ENCODE measurements at places on chromosomes 13 and 19.

GRCh38 chr13:27000686-27001085, 170.9 kb downstream of the USP12 start:
- DNase-seq = no peak

DNA sequence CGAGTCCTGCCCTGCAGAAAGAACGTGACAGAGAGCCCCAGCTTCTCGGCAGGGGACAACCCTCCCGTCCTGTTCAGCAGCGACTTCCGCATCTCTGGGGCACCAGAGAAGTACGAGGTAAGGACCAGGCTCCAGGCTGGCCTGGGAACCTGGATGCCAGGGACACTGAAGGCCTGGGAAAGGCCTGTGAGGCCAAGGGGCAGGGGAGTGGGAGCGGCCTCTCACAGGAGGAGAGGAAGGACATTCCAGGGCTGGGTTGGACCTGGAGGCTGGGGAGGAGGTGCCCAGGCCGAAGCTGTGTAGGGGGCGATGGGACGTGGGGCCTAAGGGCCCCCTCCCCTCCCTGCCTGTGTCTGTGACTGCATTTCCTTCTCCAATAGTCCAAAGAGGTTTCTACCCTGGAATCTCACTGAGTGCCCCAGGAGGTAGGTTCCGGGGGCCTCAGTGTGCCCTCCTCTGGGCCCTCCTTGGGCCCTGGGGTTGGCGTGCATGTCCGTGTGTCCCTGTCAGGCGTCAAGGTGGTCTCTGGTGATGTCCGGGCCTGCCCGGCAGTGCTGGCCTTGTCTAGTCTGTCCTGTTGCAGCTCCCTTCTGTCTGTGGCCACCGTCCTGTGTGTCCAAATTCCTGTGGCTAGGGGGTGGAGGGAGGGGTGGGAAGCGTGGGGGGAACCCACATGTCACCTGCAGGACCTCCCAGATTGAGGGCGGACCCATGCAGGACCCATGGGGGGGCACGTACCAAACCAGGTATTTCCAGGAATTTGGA, 16.9 kb upstream of the CD22 start:
- no peak for DNase-seq

DNA sequence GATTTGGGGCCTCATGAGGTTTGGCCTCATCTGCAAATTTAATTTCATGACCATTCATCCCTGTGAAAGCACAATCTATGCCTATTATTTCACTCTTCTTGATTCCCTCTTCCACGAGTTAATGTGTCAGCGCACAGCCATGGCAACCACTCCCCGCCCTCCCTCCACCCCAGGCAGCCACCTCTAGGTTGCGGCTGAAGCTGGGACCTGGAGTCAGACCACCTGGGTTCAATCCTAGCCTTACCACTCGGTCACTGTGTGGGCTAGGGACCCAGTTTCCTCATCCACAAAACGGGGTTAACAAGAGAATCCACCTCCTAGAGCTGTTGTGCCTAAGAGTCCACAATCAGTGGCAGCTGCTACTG, 9.8 kb downstream of the CHST8 start:
- no peak for DNase-seq

DNA sequence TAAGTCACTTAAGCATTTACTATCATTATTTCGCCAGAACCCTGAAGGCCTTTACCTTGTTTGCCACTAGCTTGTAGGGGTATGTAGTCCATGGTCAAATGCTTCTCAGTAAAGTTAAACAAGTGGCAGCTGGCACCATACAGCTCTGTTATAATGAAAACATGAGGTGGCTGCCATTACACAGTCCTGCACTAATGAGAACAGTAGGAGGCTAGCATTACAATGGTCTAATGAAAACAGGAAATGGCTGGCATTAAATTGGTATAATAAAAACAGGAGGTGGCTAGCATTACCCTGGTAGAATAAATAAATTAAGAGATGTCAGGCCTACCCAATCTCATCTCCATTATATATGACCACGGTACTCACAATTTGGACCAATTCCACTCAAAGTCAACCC, 107.5 kb downstream of the PCDH17 start:
- no peak for DNase-seq

DNA sequence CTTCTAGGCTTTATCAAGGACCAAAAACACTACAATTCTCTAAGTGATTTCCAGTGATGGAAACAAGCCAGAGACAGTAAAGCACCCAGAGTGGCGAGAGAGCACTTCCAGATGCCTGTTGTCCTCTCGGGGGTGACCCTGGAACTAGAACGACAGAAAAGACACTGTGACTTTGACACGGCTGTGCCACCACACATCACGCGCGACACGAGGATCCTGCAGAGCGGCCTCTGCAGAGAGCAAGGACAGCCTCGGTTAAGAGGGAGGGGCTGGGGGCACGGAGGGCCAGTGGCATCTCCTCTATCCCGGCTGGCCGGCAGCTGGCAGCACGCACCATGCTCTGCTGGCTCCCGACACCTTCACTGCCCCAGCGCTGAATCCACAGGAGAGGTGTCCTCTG, 42.3 kb downstream of the SUGP2 start:
- DNase-seq = no peak

DNA sequence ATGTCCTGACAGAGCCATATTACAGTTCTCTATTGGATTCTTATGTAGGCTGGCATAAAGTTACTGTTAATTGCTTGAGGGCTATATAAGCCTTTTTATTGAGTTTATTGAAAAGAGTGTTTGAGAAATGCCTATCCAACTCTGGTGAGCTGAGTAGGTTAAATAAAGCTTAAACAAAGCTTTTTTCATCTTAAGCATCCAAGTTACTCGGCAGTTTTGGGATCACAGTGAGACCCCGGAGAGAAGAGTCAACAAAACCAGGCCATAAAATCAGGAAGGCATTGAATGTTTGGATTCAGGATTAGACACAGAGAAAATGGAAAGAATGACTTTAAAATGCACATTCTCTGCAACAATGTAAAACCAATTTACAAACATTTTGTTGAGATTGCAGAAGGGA, 588.5 kb downstream of the DACH1 start:
- no peak for DNase-seq

DNA sequence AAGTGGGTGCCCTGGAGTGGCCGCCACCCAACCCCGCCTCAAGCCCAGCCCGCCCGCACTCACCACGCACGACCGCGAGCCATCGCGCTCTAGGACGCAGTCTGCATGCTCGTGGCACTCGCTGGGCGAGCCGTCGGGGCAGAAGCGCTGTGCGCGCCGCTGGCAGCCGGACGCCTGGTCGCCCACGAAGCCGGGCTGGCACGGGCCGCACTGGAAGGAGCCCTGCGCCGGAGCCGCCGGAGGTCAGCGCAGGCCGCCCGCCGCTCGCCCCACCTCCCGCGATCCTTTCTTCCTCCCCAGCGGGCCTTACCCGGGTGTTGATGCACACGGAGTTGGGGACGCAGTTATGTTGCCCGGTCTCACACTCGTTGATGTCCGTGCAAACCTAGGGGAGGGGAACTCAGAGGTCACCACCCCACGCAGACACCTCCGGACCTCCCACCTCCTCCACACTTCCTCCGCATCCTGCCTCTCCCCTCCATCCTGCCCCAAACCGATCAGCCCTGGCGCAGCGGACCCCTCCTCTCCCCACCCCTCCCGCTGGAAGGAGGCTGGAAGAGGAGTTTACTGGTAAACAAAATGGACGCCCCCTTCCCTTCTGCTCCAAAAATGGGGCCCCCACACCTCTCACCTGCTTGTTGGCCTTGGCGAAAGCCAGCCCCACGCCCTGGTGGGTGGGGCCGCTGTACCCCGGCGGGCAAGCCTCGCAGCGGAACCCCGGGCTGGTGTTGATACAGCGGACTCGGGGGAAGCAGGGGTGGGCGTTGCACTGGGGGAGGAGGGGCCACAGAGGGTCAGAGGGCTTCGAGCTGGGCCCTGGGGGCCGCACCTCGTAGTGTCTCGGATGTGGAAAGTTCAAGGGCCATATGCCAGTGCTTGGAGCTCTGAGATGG, 2.3 kb downstream of the COMP start:
- DNase-seq = no peak

- DNase-seq = no peak
Observed at GRCh38 chr19:33719366-33720154, 77.1 kb upstream of the KCTD15 start.

DNA sequence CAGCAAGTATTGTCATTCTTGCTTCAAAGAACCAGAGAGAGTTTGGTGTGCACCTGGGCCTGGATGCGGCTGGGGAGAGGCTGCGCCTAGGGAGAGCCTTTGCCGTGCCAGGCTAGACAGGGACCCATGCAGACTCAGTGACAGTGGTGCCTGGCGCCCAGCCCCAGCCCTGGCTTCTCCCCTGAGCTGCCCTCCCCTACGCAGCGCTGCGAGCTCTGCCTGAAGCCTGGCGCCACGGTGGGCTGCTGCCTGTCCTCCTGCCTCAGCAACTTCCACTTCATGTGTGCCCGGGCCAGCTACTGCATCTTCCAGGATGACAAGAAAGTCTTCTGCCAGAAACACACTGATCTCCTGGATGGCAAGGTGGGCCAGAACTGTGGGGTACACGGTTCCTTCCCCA, 12.0 kb downstream of the KMT2B start:
- no peak for DNase-seq

DNA sequence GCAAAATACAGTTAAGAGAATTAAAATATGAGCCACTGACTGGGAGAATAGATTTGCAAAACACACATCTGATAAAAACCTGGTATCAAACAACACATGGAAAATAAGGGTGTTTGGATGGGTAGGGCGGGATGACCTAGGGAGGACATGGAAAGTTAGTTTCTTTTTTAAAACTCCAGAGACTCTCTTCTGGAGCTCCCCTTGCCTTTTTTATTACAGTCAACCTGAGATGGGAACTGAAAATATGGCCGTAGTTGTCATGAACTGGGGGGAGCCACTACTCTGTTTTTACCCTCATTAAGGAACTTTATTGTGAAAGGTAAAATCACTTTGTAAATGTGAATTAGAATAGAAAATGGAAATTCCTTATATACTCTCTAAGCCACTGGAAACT, 113.0 kb downstream of the ATP11A start:
- no peak for DNase-seq

GRCh38 chr19:7252364-7252763, 41.9 kb downstream of the INSR start:
- no peak for DNase-seq

GRCh38 chr19:41597600-41598041, 21.7 kb downstream of the CEACAM21 start:
- DNase-seq = peak; percentile 58

- no peak for DNase-seq
Observed at GRCh38 chr19:29516821-29517395, 8.9 kb upstream of the VSTM2B start.

- DNase-seq = no peak
Observed at GRCh38 chr19:17721821-17722220, 2.5 kb downstream of the MAP1S start.

DNA sequence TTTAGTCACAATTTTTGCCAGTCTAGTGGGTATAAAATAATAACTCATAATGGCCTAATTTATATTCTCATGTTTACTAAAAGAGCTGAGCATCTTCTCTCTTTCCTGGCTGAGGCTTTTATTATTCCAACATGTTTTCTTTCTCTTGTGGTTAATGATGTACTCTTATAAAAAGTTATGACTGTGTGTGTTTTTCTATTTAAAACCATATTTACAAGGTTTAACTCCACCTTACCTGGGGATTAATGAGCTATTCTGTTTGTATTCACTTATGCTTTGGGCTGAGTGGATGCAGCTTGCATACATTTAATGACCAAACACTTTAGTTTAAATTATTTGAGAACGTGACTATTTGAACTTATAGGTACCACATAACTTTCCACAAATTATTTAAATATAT, 1365.7 kb upstream of the SLC10A2 start:
- no peak for DNase-seq

GRCh38 chr19:5062799-5063198, 93.9 kb downstream of the KDM4B start:
- no peak for DNase-seq

DNA sequence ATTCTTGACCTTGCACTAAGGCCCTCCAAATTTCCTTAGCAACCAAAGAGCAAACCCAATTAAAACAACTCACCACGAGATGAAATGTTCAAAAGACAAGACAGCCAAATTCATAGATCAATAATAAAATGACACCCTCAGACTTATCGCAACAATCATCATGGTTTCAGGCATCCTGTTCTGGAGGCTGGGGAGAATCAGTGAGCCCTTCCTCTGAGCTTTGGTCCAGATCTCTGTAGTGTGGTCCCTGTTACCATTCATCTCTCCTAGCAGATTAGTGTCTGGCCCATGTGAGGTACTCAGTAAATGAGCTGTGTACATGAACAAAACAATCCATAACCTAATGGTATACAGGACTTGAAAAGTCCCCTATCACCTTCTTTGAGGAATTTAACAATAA, 12.2 kb downstream of the LCP1 start:
- no peak for DNase-seq

DNA sequence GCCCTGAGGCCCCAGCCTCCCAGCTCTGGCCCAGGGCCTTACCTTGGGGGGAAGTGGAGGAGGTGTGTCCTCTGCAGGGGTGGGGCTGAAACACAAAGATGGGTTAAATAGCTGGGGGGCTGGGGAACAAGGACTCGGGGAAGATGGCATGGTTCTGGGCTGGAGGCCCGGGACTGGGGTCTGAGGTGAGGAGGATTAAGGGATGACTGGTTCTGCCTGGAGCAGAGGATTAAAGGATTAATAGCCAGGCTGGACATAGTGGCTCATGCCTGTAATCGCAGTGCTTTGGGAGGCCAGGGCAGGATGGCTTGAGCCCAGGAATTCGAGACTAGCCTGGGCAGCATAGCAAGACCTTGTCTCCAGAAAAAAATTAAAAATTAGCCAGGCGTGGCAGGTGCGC, 11.6 kb downstream of the MAP4K1 start:
- DNase-seq = no peak

DNA sequence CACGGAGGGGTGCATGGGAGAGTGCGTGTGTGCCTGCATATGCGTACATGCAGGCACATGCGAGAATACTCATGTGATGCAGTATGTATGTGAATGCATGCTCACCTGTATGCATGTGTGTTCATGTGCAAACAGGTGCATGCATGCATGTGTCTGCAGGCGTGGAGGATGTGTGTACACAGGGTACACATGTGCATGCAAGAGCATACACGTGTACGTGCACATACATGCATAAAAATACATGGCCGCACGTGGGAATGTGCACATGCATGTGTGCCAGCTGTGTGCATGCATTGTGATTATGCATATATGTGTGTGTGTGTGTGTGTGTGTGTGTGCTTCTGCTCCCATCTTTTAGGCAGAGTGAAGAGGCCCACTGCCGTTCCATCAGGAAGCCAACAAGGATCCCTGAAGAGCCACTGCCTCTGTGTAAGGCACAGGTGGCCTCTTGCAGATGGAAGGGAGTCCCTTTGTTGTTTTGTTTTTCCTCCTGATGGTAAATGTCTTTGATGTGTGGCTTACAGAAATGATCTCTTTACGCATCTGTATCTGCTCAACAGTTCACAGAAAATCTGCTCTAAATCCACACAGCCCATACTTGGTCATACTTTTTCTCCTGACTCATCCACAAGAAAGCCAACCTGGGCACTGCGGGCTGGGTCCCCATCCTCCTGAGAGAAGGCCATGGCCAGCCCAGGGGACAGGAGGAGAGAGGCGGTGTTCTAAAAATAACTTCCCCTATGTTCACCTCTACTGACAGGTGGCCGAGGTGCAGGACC, 50.7 kb downstream of the KLF2 start:
- no peak for DNase-seq
